Central memory CD8-positive, alpha-beta T cell (primary cell): ENCODE measurements at places on chromosomes 3 and 15.

GRCh38 chr3:118863731-118864322, 170.8 kb downstream of the IGSF11 start:
- DNase-seq = no peak

- DNase-seq = no peak
Observed at GRCh38 chr3:125398952-125399351, 23.8 kb upstream of the ZNF148 start.

DNA sequence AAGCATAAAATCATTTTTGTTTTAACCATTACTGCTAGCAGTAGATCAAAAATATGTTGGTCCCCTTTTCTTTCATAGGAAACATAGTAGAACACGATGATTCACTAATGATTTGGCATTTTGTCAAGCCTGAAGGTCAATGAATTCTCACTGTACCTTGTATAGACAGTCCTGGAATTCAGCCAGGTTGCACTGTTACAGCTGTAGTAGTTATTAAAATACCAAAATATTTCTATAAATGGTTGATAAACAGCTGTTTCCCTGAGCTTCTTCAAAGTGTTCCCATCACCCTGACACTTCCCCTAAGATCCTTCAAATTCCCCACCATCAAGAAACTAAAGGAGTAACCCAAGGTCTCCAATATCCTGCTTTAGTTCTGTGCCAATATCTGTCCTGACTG, 200.9 kb downstream of the ATP8B4 start:
- no peak for DNase-seq

- DNase-seq = no peak
Observed at GRCh38 chr3:190644035-190644434, 130.2 kb downstream of the IL1RAP start.

DNA sequence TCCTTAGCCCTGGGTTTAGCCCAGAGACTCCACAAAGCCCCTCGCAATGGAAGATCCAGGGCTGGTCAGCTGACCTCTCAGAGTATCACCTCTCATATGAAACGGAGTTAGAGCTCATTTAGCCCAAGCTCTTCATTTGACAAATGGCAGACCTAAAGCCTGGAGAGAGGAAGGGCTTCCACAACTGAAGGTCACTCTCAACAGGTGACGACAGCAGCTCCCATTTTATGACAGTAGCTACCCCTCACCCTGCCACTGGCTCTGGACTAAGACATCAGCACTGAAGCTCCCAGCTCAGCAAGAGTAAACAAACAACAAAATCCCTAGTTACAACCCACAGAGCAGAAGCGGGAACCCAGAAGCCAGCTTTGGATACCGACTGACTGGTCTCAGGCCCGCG, 33.7 kb downstream of the TLE3 start:
- DNase-seq = no peak

- DNase-seq = no peak
Observed at GRCh38 chr3:149933858-149934257, 36.8 kb downstream of the PFN2 start.

GRCh38 chr3:104916971-104917370, 449.7 kb upstream of the ALCAM start:
- no peak for DNase-seq

GRCh38 chr3:165918657-165918979, 81.4 kb upstream of the BCHE start:
- no peak for DNase-seq

DNA sequence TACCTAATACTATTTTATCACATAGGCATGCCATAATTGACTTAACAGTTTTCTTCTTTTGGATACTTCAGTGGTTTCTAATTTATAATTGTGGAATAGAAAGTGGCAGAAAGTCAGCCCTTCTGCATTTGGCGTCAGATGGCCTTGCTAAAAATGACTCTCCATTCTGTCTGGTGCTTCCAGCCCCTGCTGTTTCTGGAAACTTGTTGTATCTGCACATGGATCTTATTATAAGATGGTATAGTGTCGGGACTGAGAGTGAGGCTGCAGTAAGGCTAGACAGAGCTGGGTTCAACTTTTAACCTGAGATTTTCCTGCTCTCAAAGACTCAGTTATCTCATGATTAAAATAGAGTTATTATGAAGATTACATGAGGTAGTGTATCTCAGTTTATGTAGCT, 74.8 kb upstream of the WDR72 start:
- no peak for DNase-seq

DNA sequence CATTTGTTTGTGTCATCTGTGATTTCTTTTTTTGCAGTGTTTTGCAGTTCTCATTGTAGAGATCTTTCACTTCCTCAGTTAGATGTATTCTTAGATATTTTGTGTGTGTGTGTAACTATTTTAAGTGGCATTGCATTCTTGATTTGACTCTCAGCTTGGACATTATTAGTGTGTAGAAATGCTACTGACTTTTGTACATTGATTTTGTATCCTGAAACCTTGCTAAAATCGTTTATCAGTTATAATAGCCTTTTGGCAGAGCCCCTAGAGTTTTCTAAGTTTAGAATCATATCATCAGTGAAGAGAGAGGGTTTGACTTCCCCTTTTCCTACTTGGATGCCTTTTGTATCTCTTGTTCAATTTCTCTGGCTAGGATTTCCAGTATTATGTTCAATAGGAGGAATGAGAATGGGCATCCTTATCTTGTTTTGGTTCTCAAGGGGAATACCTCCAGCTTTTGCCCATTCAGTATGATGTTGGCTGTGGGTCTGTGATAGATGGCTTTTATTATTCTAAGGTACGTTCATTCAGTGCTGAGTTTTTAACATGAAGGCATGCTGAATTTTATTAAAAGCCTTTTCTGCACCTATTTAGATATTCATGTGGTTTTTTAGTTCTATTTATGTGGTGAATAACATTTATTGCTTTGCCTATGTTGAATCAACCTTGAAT, 211.7 kb downstream of the MBNL1 start:
- DNase-seq = no peak

GRCh38 chr3:97942801-97943546, 29.3 kb downstream of the RIOX2 start:
- no peak for DNase-seq

DNA sequence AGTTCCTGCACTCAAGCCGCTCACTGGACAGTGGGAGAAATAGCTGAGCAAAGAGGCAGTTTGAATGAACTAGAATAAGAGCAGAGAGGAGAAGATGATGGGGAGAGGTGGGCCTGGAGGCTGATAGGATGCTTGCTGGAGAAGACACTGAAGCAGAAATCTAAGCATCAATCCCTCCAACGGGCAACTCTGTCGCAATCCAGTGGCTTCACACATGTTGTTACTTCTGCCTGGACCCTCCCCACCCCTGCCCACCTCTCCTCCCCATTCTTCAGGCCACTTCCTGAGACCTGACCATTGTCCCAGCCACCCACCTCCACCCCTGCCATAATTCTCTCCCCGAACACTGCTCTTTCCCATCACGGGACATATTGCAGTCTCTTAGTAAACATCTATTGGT, 76.0 kb downstream of the SRGAP3 start:
- no peak for DNase-seq

- DNase-seq = no peak
Observed at GRCh38 chr15:60721707-60722106, 242.8 kb upstream of the ICE2 start.

DNA sequence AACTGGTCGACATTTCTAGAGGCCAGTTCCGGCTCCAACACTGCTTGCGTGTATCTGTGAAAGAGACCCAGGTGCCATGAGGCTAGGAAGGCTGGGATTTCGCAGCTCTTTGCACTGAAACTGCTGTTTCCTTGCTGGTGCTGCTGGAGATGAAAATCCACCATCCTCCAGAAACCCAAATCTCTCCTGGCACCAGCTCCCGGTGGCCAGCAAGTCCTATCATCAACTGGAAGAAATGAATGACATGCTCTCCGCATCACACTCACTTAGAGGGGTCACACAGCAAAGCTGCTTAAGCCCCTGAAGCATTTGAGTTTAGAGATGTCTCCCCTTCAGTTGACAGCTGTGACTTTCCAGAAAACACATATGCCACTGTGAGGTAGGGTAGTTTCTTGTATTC, 471.8 kb upstream of the PROK2 start:
- DNase-seq = no peak

GRCh38 chr15:99424978-99425656, 140.7 kb upstream of the MEF2A start:
- no peak for DNase-seq

GRCh38 chr15:68311859-68312557, 34.5 kb downstream of the FEM1B start:
- no peak for DNase-seq

GRCh38 chr3:9861626-9862130, 17.9 kb upstream of the RPUSD3 start:
- no peak for DNase-seq

DNA sequence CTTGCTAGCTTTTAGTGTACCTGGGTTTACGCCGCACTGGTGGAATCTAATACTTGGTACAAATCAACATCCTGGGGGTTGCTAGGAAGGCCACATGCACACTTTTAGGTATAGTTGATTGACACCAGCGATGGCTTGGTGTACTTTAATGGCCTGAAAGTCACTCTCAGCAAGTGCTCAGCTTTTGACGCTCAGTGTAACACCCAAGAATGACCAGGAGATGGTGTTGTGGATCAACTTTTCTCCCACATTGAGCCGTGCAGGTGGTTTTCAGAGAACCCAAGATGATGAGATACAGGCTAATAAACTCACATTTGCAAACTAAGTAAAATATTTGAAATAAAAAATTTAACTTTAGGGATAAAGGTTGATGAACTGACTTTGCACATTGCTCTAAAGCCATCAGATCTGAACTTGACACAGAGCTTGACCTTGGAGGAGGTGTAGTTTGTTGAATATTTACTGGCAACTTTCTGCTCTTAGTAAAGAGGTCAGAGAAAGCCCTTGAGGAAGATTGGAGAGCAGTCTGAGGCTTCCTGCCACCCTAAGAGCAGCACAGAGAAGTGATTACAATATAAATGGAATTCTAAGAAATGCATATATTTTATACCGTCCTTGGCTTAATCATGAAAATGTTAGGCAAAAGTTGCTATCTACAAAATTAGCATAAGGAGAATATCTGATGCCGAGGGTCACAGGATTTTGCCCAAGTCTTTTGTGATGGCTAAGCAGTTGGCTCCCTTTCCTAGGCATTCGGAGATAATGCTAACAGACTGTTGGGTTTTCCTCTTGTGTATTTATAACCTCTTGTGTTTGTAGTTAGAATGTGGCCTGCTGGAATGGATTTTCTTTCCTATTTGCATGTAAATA, 143.4 kb upstream of the RASGRP1 start:
- no peak for DNase-seq

DNA sequence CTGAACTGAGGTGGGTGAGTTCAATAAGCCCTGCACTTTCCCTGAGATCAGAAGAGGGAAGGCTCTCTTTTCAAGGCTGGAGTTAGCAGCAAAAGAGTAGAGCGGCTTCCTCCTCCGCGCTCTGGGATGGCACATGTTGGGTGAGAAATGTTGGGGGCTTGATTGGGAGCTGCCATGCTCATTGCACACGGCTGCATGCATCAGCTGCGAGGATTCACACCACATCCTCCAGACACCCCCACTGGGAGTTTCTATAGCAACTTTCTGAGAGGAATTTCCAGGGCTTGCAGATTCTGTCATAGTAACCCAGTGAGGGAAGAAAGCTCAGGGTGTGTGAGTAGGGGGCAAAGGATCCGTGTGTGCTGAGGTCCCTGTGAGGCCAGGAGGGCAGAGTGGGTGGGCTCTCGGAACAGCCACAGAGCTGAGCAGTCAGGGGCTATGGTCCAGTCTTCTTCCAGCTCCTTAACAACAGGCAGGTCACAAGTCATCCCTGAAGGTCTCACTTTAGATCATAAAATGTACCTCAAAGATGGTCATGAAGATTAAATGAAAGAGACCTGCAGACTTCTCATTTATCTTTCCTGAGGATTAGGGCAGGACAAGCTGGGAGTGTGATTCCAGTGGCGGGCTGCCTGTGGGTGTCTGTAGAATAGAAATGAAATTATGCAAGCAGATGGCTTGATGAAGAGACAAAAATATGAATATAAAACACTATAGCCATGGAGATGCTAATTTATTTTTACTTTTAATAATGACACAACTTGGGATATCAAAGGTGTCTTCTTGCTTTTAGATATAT, 75.7 kb upstream of the CHRNA7 start:
- no peak for DNase-seq

DNA sequence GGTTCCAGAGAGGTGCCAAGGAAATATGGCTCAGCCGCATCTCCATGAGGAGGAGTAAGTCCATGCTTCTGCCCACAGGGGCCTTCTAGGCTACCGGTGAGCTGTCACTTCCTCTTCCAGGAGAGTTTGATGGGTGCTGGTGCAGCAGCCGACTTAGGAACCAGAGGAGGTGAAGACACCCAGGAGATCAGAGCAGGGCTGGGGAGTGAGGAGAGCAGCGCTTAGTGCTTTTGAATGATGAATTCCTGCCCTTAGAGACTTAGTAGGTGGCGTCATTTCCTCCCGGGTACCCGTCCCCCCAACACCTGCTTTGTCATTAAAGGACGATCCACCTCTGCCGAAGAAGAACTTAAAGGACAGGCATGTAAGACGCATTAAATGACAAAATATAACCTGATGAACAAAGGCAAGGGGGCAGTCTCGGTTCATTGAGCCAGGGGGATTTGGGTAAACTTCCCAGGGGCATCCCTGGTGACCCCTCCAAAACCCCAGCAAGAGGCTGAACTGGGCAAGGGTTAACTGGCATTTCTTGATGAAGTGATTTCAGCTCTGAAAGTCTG, 67.6 kb downstream of the HES1 start:
- DNase-seq = no peak

DNA sequence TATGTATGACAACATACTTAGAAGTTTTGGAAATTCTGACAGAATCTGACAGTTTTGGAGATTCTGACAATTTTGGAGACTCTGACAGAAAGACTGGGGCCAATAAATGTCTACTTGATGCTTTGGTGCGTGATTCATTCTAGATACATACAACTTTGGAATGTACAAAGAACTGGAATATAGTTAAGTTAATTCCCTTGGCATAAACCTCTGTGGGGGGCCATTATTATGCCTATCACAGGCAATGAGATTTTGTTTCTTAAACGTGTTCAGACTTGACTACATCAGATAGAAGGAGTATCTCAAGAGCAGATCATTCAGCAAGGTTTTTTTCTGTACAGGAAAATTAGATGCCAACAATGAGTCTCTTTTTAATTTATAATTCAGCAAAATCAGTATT, 617.6 kb upstream of the ZNF717 start:
- no peak for DNase-seq

DNA sequence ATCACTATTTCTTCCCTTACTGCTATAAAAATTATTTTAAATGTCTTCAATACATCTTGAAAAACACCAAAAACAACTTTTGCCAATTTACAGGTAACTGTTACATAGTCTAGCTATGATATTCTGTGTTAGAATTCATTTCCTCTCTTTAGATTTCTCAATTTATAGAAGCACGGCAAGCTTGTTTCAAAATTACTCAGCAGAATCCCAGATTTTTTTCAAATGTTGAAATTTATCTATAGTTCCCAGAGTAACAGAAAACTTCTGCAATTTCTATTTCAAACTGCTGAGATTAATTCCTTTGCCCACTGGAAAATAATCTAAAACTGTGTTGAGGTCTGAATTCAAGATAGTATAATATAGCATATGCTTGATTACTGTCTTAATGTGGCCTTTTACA, 41.2 kb downstream of the CCPG1 start:
- DNase-seq = no peak

DNA sequence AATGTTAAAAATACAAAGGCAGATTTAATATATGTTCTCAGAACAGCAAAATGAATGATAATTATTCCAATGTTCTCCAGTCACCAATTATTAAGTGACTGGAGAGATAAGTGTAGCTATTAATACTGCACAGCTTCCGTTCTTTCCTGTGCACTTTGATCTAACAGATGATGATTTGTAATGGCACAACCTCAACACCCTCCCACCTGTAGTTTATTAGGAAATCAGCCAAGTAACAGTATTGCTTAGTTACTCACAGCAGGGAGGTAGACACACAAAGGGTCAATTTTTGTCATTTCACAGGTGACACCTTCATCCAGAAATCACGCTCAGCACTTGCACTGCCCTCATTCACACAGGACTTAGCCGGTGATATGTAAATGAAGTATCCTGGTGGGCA, 688.1 kb downstream of the EPHA3 start:
- DNase-seq = no peak
